Kidney (tissue), 22 donors: ENCODE measurements at places on chromosomes 16 and 17.

GRCh38 chr16:24308200-24308599, 52.1 kb downstream of the CACNG3 start:
- no peak overlapping the region for H3K4me3 ChIP-seq
- DNase-seq, result no peak
- H3K36me3 ChIP-seq, result no peaks in the 10 kb centered on the region
- no peaks in the 10 kb centered on the region for H3K27me3 ChIP-seq
- no peak overlapping the region for H3K27ac ChIP-seq

- H3K27me3 ChIP-seq, result no peaks in the 10 kb centered on the region
- peaks cover 12% of the 10 kb centered on the region for H3K4me1 ChIP-seq
- H3K36me3 ChIP-seq, result peaks cover 4% of the 10 kb centered on the region
- H3K27ac ChIP-seq, result no peak overlapping the region
Observed at GRCh38 chr17:1640329-1641064, 5.0 kb downstream of the SCARF1 start.

DNA sequence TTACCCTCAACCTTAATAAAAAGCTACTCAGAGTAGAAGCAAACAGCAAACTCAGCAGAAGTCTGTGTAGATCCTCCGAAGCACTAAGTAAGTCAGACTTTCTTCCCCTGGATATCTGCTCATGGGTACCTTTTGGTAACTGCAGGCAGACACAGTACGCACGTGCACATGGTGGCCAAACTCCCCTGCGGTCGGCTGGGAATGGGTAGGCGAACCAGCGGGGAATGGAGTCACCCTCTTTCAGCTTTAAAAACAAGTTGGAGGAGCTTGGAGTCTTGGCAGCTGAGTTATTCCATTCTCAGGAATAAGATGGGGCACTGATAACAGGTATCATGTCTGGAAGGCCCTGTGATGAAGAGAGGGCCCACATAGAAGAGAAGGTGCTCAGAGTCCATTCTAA, 16.3 kb downstream of the CYB561 start:
- no peaks in the 10 kb centered on the region for H3K4me1 ChIP-seq
- DNase-seq, result no peak
- H3K4me3 ChIP-seq, result no peak overlapping the region
- no peaks in the 10 kb centered on the region for H3K36me3 ChIP-seq
- H3K27ac ChIP-seq, result no peak overlapping the region

GRCh38 chr16:13110124-13110796, 208.9 kb downstream of the SHISA9 start:
- H3K27me3 ChIP-seq, result no peaks in the 10 kb centered on the region
- H3K4me3 ChIP-seq, result peak overlapping the region; percentile 10
- peak; percentile 76 for DNase-seq
- no peaks in the 10 kb centered on the region for H3K4me1 ChIP-seq
- H3K27ac ChIP-seq, result peak overlapping the region; percentile 79
- no peaks in the 10 kb centered on the region for H3K36me3 ChIP-seq

- H3K27ac ChIP-seq, result no peak overlapping the region
- H3K4me1 ChIP-seq, result no peaks in the 10 kb centered on the region
- H3K36me3 ChIP-seq, result no peaks in the 10 kb centered on the region
- DNase-seq, result no peak
Observed at GRCh38 chr17:16507918-16508533, 16.0 kb upstream of the LRRC75A start.
